ENCODE measurements at places on chromosomes 11 and 22.

DNA sequence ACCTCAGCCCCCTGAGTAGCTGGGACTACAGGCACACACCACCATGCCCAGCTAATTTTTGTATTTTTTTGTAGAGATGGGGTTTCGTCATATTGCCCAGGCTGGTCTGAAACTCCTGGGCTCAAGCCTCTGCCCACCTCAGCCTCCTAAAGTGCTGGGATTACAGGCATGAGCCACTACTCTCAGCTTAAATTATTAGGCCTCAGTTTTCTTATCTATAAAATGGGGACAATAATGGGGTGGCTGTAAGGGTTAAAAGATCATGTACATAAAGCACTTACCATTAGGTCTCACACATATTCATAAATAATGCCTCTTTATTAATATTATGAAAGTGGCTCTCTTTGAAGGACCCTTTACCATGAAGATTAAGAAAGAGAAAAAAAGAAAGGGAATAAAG, 31.5 kb upstream of the CKAP5 start:
- no peak for DNase-seq

- DNase-seq, result no peak
These were observed 46.7 kb downstream of the IGLL1 start for GRCh38 chr22:23533328-23533762.

GRCh38 chr11:11843642-11844041, 1.9 kb downstream of the USP47 start:
- no peak for DNase-seq

DNA sequence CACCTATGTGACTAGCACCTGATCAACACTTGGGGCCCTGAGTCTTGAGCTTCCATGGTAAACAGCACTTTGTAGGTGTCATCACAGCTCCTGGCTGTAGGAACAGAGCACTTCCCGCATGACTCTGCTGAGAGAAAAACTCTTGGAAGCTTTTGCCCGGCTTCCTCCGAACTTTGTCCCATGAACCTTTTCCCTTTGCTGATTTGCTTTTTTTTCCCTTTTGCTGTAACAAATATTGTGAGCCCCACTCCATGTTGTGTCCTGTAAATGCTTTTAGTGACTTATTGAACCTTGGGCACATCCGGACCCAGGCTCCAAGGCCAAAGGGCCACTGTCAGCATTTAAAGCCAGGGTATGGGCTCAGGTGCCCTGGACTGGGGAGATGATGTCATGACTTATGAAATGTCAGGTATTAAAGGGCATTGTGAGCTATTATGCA, 391.1 kb downstream of the TENM4 start:
- no peak for DNase-seq

- no peak for DNase-seq
These were observed 35.7 kb upstream of the ARFGAP3 start for GRCh38 chr22:42892571-42893316.

DNA sequence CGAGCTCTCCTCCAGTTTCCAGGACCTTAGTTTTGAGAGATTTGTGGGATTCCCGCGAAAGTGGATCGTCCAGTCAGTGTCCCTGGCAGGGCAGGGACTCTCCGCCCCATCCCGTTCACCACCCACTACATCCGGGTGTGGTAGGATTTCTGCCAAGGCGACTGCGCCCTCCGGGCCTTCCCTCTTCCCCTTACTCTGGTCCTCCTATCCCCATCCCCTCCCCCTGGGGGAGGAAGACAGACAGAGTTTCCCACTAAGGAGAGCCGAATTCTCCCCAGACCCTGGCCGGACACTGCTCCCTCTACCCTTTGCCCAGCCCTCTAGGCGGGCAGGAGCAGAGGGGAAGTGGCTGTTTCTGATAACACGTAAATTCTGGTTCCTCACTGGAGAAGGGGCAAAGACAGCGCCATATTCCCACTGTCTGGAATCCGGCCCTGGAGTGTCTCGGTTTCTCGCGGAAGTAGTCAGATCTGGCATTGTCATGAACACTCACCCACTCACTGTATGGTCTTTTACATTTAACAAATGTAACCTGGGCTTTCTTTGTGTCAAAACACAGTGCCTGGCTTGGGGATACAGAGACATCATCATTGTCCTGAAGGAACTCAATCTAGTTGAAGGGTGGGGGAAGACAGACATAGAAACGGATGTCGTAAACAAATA, 1.1 kb upstream of the NECTIN1 start:
- peak; percentile 48 for DNase-seq

- no peak for DNase-seq
These were observed 301.2 kb downstream of the OR4C45 start for GRCh38 chr11:50333861-50334260.

DNA sequence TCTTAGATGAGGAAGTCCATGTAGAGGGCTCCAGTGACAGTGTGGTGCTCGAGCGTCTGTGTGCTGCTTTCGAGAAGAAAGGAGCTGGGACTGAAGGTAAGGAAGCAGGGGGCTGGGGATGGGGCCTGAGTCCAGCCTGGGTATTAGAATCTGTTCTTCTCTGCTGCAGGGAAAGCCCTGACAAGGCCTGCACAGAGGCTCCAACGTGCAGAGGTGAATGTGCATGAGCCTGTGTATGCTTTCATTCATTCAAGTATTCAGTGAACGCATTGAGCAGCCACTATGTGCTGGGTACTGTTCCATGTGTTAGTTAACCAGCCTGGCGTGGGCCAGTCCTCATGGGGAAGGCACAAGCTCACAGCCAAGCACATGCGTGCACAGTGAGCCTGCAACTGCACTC, 93.4 kb downstream of the MYO18B start:
- no peak for DNase-seq

DNA sequence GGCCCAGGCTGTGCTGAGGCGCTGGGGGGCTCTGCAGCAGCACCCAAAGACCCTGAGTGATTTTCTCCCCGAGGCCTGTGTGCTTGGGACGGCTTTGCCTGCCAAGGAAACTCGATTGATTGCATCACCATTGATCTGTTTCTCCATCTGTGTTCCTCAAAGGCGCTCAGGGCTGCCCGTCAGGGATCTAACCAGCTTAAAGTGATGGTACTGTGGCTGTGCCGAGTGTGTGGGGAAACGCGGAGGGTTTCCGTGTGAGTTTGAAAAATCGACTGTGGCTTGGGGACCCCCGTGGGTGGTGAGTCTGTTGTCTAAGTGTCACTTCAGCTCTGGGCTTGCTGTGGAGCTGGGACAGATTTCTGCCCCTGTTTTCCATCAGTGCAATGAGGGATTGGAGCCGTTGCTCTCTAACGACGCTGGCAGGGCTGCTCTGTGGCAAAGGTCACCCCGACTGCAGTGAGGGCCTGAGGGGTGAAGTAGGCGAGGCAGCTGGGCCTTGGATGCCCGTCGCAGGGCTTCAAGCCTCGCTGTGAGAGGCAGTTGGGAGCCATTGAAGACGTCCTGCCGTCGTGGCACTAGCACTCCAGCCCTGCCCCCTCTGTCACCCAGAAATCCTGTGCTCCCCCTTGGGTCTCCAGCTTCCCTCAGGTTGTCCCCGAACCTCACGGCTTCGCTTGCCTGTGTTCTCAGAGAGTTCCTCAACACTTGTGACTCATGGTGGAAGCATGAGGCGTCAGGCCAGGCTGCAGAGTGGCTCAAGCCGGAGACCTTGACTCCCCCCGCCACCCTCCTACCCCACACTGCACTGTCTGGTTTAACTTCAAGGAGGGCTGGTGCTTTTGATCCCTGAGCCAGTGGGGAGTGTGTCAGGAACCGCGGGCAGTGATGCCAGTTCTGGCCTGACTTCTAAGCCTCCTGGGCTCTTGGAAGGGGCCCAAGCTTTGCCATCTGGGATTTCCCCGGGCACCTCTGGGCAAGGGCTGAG, 21.8 kb downstream of the CACNA1I start:
- DNase-seq, result no peak

DNA sequence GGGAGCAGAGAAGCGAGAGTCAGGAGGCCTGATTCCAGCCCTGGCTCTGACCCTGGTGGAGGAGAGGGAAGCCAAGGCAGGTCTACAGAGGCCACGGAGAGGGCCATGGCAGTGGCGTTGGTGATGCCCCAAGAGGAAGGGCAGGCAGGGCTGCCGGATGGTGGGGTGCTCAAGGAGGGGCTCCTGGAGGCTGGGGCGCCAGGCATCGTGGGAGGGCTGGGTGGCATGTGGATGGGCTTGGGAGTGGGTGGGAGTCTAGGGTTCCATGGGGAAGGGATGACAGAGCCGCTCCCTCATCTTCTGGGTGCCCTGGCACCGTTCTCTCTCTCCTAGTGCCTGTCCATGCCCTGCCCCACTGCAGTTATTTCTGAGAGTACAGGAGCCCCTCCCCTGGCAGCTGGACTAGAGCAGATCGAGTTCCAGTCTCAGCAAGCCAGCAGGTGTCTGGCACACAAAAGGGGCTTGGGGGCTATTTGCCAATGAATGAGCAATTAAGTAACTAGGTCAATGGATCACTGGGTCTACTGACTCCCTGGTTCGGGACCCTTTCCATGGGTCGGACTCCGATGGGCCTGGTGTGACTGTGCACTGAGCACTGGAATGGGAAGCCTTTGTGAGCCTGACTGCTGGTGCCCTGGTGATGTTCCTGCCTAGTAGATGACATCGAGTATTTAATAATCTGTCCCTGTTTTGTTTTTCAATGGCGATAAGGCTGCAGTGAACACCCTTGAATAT, 570.0 kb downstream of the TBC1D22A start:
- DNase-seq, result no peak

DNA sequence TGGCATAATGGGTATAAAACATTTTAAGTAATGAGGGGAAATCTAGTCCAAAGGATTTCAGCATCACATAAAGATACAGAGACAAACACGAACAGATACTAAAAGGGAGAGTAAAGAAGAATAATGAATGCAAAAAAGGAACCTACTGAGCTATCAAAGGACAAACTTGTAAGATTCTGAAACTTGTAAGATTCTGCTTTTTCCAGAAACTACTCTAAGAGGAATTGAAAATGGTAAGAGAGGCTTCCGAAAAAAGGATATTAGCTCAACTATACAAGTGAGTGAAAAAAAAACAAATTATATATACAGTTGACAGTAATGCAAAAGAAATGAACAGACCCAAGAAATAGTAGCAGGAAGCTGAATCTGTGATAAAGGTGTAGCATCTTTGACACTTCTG, 37.7 kb downstream of the POLD3 start:
- DNase-seq, result no peak

- no peak for DNase-seq
These were observed 146.4 kb upstream of the UBASH3B start for GRCh38 chr11:122509091-122509490.

- DNase-seq, result no peak
These were observed 376.7 kb upstream of the DDI1 start for GRCh38 chr11:103659743-103660142.

DNA sequence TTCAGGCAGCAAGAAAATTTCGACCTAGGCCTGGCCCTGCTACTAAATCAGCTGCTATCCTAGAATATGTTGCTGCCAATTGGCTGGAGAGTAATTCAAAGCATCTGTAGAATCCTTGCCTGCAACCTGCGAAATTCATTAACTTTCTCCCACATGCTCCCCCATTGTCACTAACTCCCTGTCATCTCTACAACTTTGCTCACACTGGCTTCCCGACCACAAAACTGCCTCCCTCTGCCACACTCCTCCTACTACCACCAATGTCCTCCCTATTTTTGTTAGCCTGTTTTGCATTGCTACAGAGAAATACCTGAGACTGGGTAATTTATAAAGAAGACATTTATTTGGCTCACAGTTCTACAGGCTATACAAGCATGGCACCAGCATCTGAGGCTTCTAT, 570.6 kb downstream of the INSC start:
- no peak for DNase-seq

GRCh38 chr11:22521226-22521625, 104.4 kb downstream of the FANCF start:
- no peak for DNase-seq

GRCh38 chr11:69229511-69229910, 64.4 kb upstream of the MYEOV start:
- DNase-seq, result no peak

DNA sequence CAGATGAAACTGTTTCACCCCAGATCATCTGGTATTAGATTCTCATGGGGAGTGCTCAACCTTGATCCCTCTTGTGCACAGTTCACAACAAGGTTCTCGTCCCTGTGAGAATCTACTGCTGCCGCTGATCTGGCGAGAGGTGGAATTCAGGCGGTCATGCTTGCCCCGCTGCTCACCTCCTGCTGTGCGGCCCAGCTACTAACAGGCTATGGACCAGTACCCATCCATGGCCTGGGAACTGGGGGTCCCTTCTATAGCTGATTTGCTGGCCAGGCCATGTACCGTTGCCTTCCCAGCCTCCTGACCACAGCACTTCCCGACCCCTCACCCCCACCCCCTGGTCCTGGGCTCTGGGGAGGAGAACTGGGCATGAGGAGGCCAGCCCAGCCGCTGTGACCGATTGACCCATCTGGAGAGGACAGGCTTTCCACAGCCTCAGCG, 2.6 kb downstream of the PHLDA2 start:
- DNase-seq, result no peak

- DNase-seq, result no peak
These were observed at the start of gene ACTN3 for GRCh38 chr11:66546368-66546965. Gene ACTN3, plus strand, starts transcription at chr11:66546903. Its CDS starts 35 bp downstream, at chr11:66546938.

- DNase-seq, result peak; percentile 62
These were observed 12.6 kb upstream of the MAPK8IP1 start for GRCh38 chr11:45872651-45873356.

DNA sequence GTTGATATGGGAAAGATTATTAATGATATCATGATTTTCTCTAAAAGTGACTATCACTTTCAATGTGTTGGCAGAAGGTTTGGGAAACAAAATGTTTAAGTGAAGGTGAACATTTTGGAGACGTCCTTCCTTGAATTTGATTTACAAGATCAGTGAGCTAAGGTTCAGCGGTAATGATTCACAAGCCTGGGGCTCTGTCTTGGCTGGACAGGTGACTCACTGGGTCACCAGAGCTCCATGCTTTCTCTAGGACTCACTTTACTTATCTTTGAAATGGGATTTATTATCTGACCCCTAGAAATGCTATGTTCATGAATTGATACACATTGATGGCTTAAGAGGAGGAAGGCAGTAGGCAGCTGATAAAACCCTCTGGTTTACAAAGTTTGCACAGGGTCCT, 437.5 kb downstream of the NTM start:
- DNase-seq, result no peak

GRCh38 chr11:128662960-128663359, 30.9 kb upstream of the FLI1 start:
- no peak for DNase-seq

DNA sequence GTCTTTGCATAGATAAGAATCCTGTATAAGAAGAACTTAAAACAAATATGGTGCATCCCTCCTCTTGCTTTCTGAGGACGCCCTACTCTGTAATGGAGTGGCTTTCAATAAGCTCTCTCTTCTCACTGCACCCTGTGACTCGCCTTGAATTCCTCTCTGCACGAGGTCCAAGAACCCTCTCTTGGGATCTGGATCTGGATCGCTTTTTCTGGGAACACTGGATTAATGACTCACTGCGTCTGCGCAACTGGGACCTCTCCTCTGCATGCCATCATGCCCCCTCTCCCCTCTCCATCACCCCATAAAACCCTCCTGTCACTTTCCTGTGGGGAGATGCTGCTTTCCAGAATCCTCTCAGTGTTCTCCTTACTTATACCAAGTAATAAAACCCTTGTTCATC, 15.1 kb upstream of the CABP2 start:
- no peak for DNase-seq

GRCh38 chr11:110691926-110692325, 20.3 kb downstream of the ARHGAP20 start:
- no peak for DNase-seq
